Left hindlimb (tissue), 1 donor: ENCODE measurements at places on chromosomes 1 and 21.
A peak's percentile ranks its signal among the peaks of the same experiment; 100 is the strongest.

- no peak for DNase-seq
These were observed 28.5 kb upstream of the AXDND1 start for GRCh38 chr1:179337288-179337687.

DNA sequence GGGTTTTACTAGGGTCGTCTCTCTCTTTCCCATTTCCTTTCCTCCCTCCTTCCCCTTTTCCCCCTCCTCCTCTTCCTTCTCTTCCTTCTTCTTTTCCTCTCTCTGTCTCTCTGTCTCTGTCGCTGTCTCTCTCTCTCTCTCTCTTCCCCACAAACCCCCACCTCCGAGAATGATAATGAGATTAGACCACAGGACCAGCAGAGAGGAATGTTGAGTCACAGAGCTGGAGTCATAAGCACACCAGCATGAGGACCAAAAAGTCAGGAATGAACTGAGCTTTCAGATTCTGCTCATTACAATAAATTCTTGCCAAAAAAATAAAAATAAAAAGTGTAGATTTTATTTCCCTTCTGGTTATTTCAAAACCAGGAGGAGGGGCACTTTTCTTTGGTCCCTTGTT, 377.4 kb downstream of the LTN1 start:
- DNase-seq, result no peak

- peak; percentile 75 for DNase-seq
These were observed 82.2 kb upstream of the BMP8A start for GRCh38 chr1:39409055-39409816.

DNA sequence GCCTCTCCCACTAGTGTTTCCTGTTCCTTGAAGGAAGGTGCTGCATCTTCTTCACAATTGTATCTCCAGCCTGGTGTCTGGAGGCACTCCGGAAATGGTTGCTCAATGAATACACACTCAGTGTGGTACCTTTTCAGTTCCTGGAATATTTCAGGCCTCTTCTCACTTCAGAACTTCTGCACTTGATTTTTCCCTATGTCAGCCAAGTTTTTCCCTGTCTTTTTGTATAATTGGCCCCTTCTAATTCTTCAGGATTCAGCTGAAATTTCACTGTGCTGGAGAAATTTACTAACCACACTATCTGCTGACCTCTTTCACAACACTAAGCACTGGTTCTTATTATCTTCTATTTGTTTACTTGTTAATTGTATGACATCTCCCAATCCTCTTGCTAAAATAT, 61.2 kb upstream of the MAP10 start:
- DNase-seq, result no peak

GRCh38 chr1:218991089-218991488, 182.6 kb upstream of the LYPLAL1 start:
- DNase-seq, result no peak

DNA sequence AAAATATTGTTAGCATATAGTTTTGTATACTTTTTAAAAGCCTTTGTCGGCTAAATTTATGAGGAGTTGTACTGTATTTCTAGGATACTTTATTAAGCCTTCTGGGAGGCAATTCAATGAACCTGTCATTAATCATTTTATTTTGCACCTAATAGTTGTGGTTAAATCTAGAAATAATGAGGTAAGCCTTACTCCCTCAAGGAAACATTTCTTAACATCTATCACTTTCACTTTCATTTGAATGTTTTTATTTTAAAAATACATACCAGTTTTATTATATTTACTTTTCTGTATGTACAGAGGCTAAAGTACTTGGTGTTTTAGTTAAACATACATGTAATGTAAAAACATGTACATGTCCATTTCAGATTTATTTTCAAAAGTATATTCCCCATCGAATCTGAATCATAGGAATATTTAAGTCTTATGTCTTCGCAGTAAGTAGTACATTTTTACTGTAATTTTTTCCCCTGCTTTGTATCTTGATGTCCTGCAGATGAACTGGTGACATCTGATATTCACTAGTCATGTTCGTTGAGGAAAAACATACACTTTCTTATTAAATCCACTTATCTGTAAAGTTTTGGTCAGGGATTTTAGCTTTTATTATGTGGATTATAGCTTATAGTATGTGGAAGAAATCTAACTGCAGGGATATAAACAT, 82.8 kb downstream of the DISP1 start:
- no peak for DNase-seq

- no peak for DNase-seq
These were observed 28.9 kb upstream of the APP start for GRCh38 chr21:26199456-26199855.

GRCh38 chr1:159932296-159933285, 7.3 kb upstream of the TAGLN2 start:
- DNase-seq, result no peak

DNA sequence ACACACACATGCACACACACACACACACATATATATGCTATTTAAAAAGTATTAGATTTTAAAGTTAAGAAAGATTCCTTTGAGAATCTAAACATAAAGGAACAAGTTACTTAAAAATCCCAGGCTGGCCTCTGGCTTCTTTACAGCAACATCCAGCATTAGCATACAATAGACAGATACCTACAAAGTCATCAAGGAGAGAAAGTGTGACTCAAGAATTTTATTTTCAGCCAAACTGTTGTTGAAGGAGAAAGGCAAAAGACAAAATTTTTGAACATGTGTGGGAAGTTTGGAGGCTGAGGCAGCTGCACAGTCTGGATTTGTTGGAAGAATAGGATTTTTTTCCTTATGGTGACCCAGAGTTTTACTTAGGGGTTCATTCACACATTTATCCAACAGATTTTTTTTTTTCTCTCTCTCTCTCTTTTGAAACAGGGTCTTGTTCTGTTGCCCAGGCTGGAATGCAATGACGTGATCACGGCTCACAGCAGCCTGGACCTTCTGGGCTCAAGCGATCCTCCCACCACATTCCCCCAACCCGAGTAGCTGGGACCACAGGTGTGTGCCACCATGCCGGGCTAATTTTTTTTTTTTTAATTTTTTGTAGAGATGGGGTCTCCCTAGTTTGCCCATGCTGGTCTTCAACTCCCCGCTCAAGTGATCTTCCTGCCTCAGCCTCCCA, 24.0 kb upstream of the SPOCD1 start:
- DNase-seq, result no peak

DNA sequence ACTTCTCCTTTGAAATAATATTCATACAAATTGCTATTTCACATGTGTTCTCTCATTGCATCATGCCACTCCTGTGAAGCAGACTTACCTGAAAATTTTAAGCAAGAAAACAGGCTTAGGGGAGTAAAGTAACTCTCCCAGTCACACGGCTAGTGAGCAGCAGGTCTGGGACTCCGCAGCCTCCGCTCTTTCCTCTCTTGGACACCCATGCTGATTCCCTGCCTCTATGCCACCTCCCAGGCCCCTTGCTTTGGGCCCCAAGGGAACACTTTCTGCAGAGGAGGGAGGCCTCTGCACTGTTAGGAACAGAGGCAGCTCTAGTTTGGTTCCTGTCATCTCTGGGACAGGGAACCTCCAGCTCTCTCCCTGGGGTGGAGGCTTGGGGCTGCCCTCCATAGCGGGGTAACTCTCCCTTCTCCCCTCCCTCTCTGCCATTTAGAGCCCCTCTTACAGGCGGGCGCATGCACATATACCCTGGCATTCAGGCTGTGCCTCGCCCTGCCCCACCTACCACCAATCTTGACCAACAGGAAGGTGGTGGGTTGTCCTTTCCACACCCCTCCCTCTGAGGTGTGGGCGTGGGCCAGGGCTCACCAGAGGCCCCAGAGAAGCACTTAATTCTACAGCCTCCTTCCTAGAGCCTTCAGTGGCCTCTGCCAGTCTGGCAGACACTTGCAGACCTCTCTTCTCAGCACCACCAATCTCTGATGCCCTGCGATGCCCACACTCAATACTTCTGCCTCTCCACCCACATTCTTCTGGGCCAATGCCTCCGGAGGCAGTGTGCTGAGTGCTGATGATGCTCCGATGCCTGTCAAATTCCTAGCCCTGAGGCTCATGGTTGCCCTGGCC, at the start of gene RXFP4:
RXFP4 (plus strand) TSS at position 646 of the 852 bp plus-strand sequence; CDS start at position 718, 72 bp downstream.
- no peak for DNase-seq

GRCh38 chr21:32538147-32538792, 47.1 kb downstream of the TCP10L start:
- no peak for DNase-seq

DNA sequence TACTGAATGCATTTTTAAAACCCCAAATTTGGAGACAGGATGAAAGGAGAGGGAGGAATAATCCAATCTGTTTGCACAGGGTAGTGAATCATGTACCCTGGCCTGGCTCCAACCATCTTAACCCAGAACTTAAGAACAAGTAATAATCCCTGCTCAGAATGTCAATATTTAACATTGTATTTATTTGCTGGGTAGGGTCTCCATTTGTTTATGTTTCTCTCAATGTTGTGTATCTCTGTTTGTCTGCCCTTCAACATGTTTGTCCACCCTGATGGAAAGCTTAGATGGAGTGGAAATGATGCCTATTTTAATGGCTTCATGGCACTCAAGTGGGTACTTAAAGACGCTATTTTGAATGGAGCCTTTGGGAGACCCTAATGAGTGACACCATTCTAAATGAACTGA, 54.4 kb upstream of the CDC42BPA start:
- DNase-seq, result no peak

DNA sequence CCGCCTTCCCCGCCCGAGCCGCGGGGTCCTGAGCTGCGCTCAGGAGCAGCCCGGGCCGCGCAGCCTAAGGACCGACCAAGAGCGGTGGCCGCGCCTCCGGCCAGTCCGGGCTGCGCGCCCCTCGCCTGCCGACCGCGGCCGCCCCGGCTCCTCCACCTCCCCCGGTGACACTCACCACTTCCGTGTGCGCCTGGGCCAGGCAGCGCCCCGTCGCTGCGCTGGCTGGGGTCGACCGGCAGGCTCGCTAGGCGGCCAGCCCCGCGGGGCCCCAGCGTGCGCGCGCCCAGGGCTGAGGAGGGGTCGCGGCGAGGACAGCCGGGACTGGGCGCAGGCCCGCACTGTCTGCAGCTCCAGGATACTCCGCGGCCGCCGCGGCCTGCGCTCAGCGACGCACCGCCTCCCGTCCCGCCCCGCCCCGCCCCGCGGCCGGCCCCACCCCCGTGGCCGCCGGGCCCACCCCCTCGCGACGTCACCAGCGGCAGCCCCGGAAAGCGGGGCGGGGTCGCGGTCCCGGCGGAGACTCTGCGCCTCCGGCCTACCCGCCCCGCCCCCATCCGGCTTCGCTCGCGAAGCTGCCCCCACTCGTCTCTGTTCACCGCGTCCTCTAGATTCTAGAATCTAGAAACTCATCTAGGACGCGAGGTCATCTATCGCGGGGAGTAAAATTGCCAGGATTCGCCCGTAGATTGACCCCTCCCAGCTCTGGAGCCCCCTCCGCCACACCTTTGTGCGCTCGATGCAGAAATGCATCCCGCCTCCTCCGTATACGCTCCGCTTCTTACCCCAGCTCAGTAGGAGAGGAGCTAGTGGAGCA, at the start of gene JAK1:
JAK1 (minus strand) TSS at position 392 of the 814 bp plus-strand sequence. CDS start 80,285 bp downstream, outside the sequence.
- peak; percentile 93 for DNase-seq

GRCh38 chr1:7967651-7968050, 6.1 kb downstream of the PARK7 start:
- DNase-seq, result no peak

- no peak for DNase-seq
These were observed 302.8 kb upstream of the ADAMTS5 start for GRCh38 chr21:27269644-27270043.

- no peak for DNase-seq
These were observed 49.7 kb downstream of the DMAP1 start for GRCh38 chr1:44262816-44263567.

GRCh38 chr1:119674111-119674526, 26.1 kb upstream of the ZNF697 start:
- no peak for DNase-seq

DNA sequence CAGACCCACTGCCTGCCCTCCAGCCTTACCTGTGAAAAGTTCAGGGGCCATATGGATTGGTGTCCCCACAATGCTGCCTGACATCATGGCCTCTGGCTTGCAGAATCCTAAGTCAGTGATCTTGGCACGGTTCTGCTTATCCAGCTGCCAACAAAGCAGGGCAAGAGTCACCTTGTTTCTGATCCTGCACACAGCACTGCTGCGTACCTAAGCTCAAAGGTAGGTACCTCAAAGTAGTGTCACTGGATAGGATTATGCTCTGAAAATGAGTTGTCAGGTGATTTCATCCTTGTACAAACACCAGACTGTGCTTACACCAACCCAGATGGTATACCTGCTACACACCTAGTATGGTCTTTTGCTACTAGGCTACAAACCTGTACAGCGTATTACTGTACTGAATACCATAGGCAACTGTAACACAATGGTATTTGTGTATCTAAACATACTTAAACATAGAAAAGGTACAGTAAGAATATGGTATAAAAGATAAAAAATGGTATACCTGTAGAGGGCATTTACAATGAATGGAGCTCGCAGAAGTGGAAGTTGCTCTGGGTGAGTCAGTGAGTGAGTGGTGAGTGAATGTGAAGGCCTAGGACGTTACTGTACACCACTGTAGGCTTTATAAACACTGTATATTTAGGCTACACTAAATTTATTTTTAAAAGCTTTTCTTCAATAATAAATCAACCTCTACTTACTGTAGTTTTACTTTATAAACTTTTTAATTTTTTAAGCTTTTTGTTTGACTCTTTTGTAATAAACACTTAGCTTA, 29.1 kb upstream of the RBBP5 start:
- DNase-seq, result no peak

GRCh38 chr1:18996548-18997177, 40.2 kb upstream of the IFFO2 start:
- no peak for DNase-seq

DNA sequence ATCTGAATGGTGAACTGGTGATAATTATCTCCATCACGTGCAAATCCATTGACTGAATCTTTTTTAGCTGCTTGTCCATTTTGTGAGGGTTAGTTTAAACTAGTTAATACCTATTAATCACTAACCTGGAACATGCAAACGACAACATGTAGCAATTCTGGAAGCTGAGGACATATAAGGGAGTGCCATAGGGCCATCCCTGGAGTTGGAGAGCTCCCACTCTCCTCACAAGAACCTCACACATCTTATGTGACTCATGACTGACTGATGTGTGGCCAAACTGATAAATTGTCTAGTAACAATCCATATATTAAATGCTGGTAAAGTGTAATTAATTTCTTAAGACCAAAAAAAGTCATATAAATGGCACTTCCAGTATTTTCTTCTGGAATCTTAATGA, 62.9 kb upstream of the HOOK1 start:
- no peak for DNase-seq

- DNase-seq, result no peak
These were observed 147.1 kb downstream of the SPATA46 start for GRCh38 chr1:162229549-162229948.

DNA sequence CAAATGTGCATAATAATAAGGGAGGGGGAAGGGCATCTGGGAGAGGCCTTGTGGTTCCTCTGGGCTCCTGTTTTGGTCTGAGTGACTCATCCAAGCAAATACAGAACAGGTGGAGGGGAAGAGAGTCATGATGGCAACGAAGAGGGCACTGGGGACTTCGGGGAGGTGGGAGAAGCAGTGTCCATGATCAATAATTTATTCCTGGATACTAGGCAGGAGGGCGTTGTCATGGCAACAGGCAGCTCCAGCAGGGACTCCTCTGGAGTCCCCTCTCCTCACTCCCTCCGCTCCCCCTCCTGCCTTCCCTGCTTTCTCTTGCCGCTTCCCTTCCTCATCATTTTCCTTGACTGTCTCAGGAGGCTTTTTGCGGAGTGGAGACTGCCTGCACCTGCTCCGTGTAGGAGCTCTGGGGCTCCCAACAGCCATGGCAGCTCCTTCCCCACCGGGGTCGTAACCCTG, 12.3 kb upstream of the NFASC start:
- DNase-seq, result no peak

GRCh38 chr1:168939110-168939946, 167.2 kb upstream of the ATP1B1 start:
- no peak for DNase-seq
